ENCODE measurements at places on chromosomes 6 and 20.

DNA sequence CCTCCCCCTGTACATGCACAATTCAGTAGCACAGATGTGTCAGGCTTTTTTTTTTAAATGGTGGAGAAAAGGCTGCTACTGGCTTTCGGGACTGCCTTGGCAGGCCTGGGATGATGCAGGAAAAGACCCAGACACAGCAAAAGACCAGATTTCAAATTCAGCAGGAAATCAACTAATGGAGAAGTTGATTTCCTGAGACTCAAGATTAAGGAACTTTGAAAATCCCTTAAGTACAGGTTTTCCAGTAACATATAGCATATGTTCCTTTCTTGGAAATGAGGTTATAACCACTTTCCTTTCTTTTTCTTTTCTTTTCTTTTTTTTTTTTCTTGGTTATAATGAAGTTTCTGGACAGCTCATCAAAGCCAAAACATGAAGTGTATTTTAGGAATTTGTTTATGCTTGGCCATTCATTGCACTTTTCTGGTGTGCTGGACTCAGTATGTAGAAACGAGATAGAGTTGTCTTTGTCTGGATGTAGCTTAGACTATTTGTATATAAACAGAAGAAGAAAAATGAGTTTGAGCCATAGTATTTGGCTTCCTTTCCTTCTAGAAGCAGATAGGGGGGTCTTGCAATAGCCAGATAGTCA, 119.4 kb downstream of the SASH1 start:
- DNase-seq: no peak

DNA sequence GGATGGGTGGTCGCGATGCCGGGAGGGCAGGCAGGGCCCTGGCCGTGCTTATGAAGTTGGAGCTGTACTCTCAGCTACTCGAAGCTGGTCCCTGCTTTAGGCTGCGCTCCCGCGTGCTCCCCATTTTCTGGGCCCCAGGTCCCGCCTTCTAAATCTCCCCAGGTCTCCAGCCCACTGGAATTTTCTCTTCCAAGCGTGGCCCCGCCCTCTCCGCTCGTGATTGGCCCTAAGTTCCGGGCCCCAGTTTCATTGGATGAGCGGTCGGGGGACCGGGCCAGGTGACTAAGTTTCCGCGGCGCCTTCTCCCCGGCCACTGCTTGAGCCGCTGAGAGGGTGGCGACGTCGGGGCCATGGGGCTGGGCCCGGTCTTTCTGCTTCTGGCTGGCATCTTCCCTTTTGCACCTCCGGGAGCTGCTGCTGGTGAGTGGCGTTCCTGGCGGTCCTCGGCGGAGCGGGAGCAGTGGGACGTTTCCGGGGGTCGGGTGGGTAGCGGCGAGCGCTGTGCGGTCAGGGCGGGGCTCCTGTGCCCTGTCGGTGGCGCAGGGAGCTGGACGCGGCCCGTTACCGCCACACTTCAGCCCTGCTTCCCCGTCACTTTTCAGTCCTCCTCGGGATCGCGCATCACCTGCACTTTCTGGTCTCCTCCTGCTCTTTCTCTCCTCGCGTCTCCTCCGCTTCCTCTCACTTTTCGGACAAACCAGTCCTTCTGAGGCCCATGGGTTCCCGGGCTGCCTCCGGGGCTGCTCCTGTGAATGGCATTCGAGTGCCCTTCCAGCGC, at the start of gene MICA:
Gene MICA (plus strand): TSS at position 313 of the 778 bp plus-strand sequence. CDS start 38 bp downstream, at position 351.
- DNase-seq: peak; percentile 75

DNA sequence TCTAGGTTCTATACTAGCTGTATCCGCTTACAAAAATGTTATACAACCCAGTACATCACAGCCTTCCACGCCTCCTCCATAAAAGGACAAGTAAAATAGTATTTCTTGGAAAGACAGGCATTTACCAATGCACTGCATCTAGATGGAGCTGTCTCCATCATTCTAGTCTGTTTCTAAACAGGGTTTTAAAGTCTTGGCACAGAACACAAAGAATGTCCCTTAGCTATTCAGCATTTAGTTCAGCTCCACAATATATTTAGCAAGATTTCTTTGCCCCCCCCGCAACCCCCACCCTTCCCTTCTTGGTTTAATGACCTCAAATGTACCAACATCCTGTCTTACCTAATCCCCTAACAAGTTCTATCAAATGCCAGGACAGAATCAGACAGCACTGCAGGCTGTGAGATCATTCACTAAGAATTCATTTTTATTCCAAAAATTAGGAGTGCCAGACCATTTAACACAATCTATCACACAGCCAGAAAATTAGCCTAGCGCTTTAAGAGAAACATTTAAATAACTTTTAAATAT, 198.6 kb downstream of the BACH2 start:
- DNase-seq: no peak

DNA sequence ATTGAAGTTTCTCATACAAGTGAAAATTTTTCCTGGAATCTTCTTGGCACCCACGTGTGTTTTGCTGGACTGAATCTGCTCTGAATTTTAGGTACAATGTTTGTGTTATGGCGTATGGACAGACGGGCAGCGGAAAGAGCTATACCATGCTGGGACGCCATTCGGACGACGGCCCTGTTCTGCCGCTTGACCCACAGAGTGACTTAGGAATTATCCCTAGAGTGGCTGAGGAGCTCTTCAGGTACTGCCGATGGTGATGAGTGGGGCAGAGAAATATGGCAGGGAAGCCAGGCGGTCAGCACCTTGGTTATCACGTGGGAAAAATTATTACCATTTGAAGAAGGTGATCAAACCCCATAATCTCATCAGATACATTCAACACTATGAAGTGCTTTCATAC, 36.3 kb downstream of the KIF25 start:
- DNase-seq: no peak

GRCh38 chr6:104428184-104428583, 431.5 kb downstream of the HACE1 start:
- DNase-seq: no peak

- no peak for DNase-seq
Measured at GRCh38 chr20:63420359-63421093, 51.9 kb downstream of the KCNQ2 start.

GRCh38 chr6:6826095-6826901, 237.8 kb downstream of the LY86 start:
- DNase-seq: no peak

- no peak for DNase-seq
Measured at GRCh38 chr20:63854766-63855362, 6.4 kb upstream of the ABHD16B start.

GRCh38 chr6:134443009-134443408, 125.1 kb upstream of the SGK1 start:
- no peak for DNase-seq

DNA sequence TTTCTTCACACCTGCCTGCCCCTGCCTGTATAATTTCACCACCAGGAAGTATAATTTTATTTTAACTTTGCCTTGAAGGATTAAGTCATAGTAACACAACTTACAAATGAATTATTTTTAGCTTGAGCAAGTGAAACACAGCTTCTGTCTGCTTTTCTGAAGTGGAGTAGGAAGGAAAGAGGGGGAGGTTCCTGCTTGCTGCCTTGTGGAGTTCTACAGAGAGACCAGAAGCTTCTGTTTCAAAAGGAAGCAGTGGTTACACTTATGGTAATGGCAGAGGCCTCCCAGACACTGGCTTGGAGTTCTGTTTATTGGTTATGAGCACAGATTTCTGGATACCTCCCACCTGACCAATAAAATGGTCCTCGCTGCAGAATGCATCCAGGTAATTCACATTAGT, 159.6 kb downstream of the TMEM200A start:
- no peak for DNase-seq

DNA sequence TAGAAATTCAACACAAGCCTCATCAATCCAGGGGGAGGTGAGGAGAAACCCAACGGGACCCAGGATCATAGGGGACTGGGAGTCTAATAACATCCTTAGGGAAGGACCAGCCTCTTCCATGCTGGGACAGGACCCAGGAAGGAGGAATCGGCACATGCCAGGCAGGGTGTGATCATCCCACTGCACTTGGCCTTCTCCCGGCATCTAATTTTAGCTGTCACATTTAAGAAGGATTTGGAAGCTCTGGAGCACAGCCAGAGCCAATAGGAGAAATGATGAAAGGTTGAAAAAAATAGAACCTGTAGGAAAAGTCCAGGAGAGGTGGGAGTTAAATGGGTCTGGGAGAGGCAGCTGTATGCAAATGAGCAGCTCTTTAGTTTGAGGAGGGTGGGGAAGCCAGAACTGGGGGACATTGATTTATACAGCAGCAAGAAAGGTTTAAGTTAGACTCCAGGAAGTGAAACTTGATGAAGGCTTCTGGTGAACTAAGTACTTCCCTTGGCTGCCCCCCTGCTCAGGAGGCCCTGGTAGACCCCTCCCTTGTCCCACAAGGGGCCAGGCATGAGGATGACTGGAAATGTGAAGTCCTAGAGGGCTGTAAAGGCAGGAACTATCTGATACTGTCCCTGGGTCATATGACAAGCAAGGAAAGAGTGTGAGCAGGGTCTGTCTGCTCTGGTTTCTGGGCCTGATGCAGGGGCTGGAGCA, 260.3 kb downstream of the LRFN2 start:
- no peak for DNase-seq

DNA sequence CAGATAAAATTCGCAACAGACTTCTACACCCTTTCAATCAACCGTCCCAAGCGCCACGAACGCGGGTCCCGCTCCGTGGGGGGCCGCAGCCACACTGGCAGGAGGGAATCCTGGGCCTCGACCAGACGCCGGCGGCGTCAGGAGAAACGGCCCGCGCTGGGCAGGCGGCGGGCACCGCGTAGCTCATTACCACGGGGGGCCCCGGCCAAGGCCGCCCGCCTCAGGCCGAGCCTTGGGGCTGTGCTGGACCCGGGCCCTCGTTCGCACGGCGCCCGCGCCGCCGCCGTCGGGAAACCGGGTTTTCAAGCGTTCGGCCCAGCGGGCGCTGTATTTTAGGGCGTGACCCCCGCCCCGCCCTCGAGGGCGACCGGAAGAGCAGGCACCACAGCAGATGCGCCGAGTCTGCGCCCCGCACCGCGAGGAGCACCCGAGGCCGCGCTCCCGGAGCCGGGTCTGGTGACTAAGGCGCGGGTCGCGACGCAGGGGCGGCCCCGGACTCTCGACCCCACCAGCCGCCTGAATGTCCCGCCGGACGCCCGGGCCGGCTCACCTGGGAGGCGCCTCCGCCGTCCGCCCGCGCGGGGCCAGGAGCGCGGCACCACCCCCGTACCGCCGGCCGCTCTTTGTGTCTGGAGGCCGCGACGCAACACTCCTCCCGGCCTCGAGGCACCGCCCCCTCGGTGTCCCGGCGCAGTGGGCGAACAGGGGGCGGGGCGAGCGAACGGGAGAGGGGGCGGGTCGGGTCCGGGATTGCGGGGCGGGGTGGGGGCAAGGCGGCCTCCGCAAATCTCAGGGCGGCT, at the start of gene NINL:
Gene NINL (minus strand): TSS at position 627 of the 800 bp plus-strand sequence. CDS start 58,944 bp downstream, outside the sequence.
- peak; percentile 76 for DNase-seq

DNA sequence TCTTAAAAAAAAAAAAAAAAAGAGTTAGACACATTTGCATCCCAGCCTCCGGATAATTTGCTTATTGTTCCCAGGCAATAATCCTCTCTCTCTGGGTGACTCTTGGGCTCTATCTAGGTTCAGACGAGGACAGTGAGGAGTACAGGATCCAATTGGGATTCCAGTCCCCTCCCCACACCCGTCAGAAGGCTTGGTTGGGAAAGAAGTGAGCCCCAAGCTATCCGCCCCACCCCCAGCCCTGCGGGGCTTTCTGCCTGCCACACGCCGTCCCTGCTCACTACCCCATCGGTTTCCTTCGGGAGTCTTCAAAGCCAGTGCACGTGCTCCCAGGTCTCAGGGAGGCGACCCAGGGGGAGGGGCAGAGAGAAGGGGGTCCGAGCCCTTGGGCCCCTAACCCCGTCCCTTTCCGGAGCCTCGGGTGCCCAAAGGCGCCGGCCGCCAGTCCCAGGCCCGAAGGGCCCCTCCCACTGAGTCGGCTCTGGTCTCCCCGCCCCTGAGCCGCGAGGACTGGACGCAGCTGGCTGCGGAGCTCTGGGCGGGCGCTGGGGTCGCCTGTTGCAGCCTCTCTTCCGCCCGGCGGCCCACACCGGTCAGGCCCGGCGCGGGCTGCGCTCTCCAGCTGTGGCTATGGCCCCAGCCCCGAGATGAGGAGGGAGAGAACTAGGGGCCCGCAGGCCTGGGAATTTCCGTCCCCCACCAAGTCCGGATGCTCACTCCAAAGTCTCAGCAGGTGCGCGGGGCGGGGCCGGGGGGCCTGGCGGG, 2.5 kb downstream of the MYMX start:
- DNase-seq: peak; percentile 56

DNA sequence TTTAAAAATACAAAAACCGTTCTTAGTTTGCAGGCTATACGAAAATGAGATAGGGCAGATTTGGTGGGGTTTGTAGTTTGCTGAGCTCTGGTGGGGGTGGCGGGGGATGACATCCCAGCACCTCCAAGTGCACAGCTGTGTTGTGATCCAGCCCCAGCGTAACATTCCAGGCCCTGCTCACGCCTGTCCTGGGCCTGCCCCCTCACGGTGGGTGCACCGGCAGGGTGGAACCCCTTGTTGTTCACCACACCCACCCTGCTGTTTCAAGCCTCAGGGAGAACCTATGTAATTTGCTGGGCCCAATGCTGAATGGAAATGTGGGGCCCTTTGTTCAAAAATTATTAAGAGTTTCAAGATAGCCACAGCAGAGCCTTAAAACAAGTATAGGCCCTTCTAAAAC, 25.0 kb downstream of the ARMC2 start:
- no peak for DNase-seq

DNA sequence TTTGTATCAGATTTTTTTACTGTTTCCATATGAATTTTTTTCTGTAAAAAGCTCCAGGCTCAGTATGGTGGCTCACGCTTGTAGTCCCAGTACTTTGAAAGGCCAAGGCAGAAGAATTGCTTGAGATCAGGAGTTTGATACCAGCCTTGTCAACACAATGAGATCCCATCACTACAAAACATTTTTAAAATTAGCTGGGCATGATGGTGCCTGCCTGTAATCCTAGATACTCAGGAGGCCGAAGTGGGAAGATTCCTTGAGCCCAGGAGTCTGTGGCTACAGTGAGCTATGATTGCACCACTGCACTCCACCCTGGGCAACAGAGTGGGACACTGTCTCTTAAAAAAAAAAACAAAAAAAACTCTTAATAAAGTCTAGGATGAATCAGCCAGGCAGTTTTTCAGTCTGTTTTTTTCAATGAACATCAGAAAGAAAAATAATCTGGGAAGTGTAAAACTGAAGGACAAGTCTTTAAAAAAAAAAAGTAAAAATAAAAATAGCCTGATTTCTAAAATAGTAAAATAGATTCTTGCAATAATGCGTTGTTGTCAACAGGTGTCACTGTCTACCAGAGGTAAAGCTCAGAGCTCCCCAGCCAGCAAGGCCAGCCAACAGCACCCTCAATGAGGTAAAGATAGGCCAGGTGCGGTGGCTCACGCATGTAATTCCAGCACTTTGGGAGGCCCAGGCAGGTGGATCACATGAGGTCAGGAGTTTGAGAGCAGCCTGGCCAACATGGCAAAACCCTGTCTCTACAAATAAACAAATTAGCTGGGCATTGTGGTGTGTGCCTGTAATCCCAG, 9.3 kb upstream of the ATG5 start:
- peak; percentile 47 for DNase-seq

DNA sequence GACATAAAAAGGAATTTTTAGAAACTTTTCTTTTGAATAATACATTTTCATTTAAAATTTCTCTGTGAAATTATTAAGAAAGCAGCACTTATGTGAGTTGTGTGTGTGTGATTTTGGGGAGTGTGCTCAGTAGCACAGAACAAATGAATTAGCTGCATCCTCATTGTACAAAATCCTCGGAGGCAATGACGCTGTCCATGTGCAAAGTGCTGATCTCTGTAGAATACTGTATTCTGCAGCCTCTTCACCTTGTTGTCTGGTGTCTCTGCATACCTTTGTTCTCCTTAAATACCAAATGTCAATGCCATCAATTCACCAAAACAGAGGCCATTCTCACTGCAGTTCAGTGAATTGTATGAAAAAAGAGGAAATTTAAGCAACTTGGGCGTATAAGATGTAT, 838.4 kb downstream of the QKI start:
- DNase-seq: no peak
